Osteoblast (primary cell): ENCODE measurements at places on chromosomes 16 and 17. TPM values are rescaled to one million over a fixed set of nuclear protein-coding genes. Genes with fewer than 3 reads are reported as not detected.

DNA sequence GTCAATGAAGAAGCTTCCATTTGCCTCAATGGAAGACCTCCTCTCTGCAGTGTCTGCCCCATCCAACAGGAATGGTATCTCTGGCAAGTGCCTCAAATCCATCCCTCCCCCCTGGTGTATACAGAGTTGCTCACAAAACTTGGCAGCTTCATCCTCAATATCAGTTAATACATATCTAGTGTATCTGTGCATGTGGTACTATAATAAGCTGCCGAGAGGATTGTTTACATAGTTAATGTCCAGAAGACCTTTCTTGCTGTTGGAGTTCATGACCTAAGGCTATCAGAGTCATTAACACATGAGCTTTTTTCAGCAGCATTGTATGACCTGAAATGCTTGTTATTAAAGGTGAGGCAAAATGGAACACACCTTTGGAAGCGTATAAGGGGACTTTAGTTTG lies 14.0 kb upstream of the RASL10B start:
- DNase-seq, result no peak

- DNase-seq, result no peak
Observed at GRCh38 chr16:8075271-8075670, 515.0 kb downstream of the TMEM114 start.

Gene TMEM235
- total RNA-seq, result not detected in 2 replicates

DNA sequence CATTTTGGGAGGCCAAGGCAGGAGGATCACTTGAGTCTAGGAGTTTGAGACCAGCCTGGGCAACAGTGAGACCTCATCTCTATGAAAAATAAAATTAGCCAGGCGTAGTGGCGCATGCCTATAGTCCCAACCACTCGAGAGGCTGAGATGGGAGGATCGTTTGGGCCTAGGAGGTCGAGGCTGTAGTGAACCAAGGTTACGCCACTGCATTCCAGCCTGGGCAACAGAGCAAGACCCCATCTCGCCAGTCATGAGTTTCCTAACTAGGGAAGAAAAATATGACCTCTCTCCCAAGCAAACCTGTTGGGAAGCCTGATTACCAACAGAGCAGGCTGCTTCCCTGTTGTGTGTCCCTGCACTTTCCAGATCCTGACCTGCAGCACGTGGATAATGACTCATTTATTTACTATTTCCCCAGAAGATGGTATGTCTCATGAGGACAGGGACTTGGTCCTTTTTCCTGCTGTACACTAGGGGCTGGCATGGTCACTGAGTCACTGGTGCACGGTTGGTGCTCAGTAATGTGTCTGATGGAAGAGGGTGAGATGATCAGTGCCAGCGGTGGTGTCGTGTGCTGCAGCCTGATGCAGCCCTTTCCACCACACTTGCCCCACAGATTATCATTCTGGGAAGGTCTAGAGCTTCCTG lies 30.8 kb downstream of the NMT1 start:
- peak; percentile 42 for DNase-seq

DNA sequence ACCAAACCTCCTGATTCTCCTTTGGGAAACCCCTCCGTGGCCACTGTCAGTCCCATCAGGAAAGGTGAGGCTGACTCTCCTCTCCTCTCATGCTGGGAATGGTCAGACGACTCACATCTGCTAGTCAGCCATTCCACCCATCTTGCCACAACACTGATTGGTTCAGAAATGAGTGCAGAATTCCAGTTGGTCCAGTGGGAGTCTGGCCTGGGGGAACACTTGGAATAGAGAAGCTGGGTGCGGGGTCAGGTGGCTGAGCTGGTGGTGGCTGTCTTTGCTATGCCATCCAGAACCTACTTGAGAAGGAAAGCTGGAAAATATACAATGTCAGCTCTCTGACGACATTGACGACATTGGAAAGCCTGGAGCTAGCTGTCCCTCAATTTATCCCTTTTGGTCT lies 23.6 kb upstream of the PLLP start:
- DNase-seq, result peak; percentile 25

DNA sequence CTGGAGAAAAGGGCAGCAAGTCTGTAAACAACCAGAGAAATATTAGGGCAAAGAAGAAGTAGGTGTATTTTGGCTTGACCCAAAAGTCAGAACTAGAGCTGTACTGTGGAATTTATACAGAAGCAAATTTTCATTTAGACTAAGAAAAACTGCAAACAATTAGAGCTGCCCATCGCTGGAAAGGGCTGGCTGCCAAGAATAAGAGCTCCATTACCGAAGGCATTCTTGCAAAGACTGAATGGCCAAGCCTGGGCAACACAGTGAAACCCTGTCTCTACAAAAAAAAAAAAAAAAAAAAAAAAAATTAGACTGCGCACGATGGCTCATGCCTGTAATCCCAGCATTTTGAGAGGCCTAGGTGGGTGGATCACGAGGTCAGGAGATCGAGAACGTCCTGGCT lies 53.9 kb upstream of the TMC5 start:
- DNase-seq, result no peak

GRCh38 chr16:86198206-86199118 lies 299.5 kb downstream of the IRF8 start:
- DNase-seq, result no peak

DNA sequence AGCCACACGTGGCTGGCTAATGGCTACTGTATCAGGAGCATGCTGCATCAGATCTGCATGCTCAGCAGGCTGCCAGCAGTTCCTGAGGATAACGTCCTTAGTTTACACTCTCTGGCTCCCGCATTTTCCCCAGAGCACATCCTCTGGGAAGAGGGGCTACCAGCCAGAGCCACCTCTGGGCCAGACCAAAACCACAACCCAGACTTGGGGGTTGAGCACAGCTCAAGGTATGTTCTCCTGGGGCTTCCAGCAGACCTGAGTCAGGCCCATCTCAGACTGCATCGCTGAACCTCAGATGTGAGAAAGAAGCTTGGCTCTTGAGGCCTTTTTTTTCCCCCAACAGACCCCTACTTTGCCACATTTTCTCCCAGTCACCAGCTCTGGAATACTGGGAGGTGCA lies 23.7 kb upstream of the WSCD1 start:
- DNase-seq, result no peak

Gene NLRC5
- 52.1 and 57.2 TPM in 2 replicates for total RNA-seq

DNA sequence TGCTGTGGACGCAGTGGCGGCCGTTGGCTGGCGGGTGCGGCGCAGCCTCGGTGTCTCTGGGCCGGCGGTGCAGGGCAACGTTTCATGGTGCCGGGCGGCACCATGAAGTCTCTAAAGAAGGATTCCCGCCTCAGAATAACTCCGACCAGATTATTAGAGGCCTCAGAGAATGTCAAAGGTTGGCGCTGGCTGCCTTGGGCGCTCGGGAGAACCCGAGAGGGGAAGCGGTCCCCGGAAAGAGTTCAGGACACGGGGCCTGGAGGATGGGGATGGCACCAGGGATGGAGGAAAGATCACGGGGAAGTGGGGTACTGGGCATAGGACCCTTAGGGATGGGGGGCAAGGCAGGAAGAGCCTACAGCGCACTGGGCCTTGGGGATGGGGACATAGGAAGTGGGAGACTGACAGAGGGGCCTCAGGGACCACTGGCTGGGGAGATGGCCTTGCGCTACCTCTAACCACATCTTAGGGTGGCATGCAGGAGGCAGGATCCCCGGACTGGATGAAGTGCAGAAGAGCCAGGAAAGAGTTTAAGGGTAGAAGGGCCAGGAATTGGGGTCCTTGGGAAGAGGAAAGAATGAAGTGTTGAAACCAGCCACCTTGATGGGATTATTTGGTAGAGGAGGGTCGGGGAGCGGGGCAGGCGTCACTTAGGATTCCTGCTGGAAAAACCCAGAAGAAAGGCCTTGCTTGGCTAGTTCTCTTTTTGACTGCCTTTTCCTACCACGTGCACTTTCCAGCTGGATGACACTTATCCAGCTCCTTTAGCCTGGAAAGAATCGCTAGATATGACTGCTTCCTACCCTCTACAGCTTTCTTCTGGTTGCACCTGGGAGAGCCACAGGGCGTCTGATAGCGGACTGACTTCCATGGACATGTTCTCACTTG lies 578 bp downstream of the MYCBPAP start:
- DNase-seq, result peak; percentile 81

Gene TBC1D3C
- total RNA-seq, result not detected in 2 replicates

DNA sequence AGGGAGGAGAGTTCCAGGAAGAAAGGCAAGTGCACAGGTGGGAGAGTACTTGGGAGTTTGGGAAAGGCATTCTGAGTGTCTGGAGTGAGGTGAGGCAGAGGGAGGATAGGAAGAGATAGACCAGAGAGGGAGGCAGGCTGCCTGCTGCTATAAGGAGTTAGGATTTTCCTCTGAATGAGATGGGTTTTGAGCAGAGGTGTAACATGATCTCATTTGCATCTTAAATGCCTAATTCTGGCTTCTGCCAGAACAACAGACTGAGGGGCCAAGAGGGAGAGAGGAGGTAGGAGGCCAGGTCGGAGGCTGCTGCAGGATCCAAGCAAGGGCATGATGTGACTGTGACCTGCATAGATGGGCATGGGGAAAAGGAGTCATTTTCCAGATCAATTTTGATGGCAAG lies 31.5 kb upstream of the IRX6 start:
- DNase-seq, result no peak

DNA sequence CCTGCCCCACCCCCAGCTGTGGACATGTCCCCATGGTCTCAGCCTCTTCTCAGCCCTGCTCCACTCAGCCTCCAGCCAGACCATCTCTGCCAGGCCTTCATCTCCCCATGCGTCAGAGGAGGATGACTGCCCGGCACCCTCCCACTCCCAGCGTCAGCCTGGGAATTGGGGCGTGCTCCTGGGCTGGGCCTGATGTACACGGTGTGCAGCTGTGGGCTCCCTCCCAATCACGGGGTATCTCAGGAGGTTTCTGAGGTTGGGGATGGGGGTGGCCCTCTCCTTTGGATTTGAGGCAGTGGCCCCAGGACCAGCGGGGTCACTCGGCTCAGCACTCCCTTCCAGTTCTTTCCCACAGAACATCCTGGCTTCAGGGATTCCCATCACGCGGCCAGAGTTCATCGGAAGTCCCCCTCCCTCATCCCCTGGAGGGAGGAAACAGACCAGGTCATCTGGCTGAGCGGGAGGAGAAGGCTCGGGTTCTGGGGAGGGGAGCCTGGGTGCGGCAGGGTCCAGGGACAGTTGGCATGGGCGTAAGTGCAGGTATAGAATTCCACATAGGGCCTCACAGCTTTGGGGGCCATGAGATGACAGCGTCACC lies 36.9 kb downstream of the SOCS3 start:
- DNase-seq, result peak; percentile 90
